Activated T-cell treated with anti-CD3 and anti-CD28 coated beads for 48 hours (primary cell): ENCODE measurements at places on chromosomes 6 and 20.

GRCh38 chr20:23937303-23938117 lies 51.1 kb downstream of the GGTLC1 start:
- peak; percentile 41 for DNase-seq

GRCh38 chr6:34872332-34872731 lies 15.5 kb downstream of the TAF11 start:
- DNase-seq = no peak

GRCh38 chr20:46050444-46050843 lies 21.4 kb downstream of the SLC12A5 start:
- no peak for DNase-seq

DNA sequence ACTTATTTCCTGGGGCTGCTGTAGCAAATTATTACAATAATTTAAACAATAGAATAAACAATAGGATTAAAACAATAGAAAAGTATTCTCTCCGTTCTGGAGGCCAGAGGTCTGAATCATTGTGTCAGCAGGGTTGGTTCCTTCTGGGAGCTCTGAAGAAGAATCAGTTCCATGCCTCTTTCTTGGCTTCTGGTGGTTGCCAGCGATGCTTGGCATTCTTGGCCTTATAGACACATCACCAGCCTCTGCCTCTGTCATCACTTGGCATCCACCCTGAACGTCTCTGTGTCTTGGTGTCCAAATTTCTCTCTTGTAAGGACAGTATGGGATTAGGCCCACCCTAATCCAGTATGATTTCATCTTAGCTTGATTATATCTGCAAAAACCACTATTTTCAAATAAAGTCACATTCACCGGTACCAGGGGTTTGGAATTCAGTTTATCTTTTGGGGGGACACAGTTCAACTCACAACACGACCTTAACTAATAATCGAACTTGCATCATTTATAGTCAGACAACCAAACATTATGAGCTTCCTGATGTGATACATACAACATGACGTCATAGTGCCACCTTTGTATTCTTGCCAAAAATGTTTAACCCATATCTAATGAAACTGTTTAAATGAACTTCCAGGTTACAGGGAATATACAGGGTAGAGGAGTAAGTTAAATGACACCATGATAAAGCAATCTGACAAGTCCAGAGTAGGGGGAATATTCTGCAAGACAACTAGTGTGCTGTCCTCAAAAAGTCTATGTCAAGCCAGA lies 84.7 kb upstream of the RNF24 start:
- no peak for DNase-seq

DNA sequence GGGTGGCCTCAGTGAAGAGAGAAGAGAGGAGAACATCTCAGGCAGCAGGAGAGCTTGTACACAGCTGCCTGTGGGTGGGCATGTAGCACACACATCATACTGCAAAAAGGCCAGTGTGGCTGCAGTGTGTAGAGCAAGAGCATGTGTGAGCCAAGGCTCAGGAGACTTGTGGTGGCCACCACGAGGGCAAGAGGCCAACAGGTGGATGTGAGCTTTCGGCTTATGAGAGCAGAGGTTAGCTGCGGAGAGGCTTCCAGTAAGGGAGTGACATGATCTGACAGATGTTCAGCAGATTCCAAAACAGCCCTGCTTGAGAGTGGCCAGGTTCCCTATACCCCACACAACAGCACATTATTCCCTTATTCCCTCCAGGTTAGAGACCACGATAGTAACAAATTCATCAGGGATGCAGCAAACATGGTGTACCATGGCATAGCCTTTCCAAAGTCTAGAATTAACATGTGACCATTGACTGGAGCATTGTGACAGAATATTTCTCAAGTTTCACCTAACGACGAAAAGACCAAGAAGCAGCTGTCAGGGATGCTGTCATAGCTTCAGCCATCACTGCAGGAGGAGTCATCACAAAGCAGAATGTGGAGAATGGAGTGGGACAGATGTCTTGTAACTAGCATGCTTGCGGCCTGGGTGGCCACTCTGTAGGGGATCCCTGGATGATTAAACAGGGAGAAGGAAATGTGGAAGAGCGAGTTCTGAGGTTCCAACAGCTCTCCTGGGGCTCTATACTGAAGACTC lies 23.1 kb downstream of the HM13 start:
- DNase-seq = no peak

- no peak for DNase-seq
Observed at GRCh38 chr6:70310063-70310694, 7.3 kb upstream of the COL9A1 start.

DNA sequence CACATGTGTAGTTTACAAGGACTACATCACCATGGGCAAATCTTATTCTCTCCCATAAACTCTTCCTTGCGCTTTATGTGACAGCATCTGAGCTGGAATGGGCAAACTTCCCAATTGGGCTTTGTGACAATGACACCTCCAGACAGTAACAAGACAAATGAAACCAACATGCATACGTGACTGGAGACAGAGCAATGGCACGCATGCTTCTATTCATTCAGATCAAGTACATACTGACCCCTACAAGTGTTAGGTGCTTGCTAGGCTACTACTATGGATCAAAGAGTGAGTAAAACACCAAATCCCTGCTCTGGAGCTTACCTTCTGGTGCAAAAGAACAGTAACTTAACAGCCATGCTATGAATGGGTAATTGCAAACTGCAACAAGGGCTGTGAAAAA lies 394.9 kb downstream of the BTBD9 start:
- no peak for DNase-seq

- no peak for DNase-seq
Observed at GRCh38 chr20:219290-220115, 7.6 kb upstream of the DEFB129 start.

DNA sequence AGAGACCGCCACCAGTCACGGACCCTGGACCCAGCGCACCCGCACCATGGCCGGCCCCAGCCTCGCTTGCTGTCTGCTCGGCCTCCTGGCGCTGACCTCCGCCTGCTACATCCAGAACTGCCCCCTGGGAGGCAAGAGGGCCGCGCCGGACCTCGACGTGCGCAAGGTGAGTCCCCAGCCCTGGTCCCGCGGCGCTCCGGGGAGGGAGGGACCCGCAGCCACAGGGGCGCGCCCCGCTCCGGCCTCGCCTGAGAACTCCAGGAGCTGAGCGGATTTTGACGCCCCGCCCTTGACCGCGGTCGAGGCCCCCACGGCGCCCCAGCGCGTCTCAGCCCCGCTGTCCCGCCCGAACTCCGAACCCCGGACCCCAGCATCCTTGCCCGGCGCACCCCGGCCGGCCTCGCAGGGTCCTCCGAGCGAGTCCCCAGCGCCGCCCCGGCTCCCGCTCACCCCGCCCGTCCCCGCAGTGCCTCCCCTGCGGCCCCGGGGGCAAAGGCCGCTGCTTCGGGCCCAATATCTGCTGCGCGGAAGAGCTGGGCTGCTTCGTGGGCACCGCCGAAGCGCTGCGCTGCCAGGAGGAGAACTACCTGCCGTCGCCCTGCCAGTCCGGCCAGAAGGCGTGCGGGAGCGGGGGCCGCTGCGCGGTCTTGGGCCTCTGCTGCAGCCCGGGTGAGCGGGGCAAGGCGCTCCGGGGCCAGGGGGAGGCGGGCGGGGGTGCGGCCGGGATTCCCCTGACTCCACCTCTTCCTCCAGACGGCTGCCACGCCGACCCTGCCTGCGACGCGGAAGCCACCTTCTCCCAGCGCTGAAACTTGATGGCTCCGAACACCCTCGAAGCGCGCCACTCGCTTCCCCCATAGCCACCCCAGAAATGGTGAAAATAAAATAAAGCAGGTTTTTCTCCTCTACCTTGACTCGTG lies at the start of gene OXT:
TSS of gene OXT (plus strand) at position 11 of the 920 bp plus-strand sequence. CDS start at position 47, 36 bp downstream.
- DNase-seq = peak; percentile 63

- DNase-seq = no peak
Observed at GRCh38 chr20:18363708-18364107, 75.4 kb downstream of the ZNF133 start.
